B cell (primary cell): ENCODE measurements at places on chromosomes 2 and 18. TPM values are rescaled to one million over a fixed set of nuclear protein-coding genes. Genes with fewer than 3 reads are reported as not detected.
A peak's percentile ranks its signal among the peaks of the same experiment; 100 is the strongest.

DNA sequence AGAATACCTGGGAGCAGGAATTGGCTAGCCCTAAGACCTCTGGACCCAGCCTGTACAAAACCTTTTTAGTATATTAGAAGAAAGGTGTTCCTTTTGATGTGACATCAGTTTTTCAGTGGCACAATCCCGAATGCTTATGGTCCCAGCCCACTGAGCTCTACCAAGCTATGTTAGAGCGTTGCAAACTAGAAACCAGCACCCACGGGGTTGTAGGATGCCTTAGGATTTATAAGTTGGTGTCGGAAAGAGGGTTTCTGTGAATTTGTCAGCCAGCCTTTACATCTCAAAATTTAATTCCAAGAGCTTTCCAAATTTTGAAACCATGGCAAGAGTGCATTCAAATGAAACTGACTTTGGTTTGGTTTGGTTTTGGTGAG is 499 bp upstream of the LMAN1 start:
- H3K4me1 ChIP-seq: peaks cover 16% of the 10 kb centered on the region
- no peak for DNase-seq
- peak overlapping the region; percentile 80 for H3K27ac ChIP-seq
- no peaks in the 10 kb centered on the region for H3K27me3 ChIP-seq
- H3K4me3 ChIP-seq: peak overlapping the region; percentile 93
- H3K36me3 ChIP-seq: peaks cover 1% of the 10 kb centered on the region

The ANKRD36C gene
- total RNA-seq: 103 and 107 TPM in 2 replicates

GRCh38 chr2:143802242-143802641 is 673.0 kb downstream of the ARHGAP15 start:
- H3K4me1 ChIP-seq: no peaks in the 10 kb centered on the region
- no peak overlapping the region for H3K4me3 ChIP-seq
- no peaks in the 10 kb centered on the region for H3K36me3 ChIP-seq
- no peak for DNase-seq
- H3K27me3 ChIP-seq: no peaks in the 10 kb centered on the region

DNA sequence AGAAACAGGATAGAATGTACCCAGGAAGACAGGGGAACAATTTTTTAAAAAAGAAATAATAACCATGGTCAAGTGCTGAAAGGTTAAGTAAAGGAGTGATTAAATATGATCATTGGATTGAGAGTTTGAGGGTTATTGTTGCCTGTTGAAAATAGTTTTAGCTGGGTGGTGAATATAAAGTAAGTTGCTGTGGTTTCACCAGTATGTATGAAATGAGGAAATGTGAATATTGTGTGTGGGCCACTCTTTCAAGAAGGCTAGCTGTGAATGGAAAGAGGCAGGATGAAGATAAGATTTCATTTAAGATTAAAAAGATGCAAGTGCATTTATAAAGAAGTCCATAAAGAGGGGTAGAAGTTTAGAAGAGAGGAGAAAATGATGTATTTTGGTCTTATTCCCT is 53.8 kb downstream of the GULP1 start:
- no peaks in the 10 kb centered on the region for H3K4me1 ChIP-seq
- no peaks in the 10 kb centered on the region for H3K27me3 ChIP-seq
- no peak overlapping the region for H3K27ac ChIP-seq
- no peak for DNase-seq

GRCh38 chr18:59502274-59503175 is 143.5 kb upstream of the LMAN1 start:
- H3K4me1 ChIP-seq: no peaks in the 10 kb centered on the region
- no peak overlapping the region for H3K4me3 ChIP-seq
- no peaks in the 10 kb centered on the region for H3K27me3 ChIP-seq
- no peak for DNase-seq
- no peak overlapping the region for H3K27ac ChIP-seq
- H3K36me3 ChIP-seq: no peaks in the 10 kb centered on the region

GRCh38 chr2:1793001-1793867 is 48.9 kb upstream of the PXDN start:
- DNase-seq: no peak
- H3K36me3 ChIP-seq: no peaks in the 10 kb centered on the region
- no peaks in the 10 kb centered on the region for H3K4me1 ChIP-seq
- no peaks in the 10 kb centered on the region for H3K27me3 ChIP-seq
- H3K27ac ChIP-seq: no peak overlapping the region

- no peak overlapping the region for H3K27ac ChIP-seq
- no peak overlapping the region for H3K4me3 ChIP-seq
- H3K27me3 ChIP-seq: peaks cover 8% of the 10 kb centered on the region
Observed at GRCh38 chr18:47970664-47971531, 40.4 kb upstream of the SMAD2 start.
